ENCODE measurements at places on chromosomes 5 and 9.

DNA sequence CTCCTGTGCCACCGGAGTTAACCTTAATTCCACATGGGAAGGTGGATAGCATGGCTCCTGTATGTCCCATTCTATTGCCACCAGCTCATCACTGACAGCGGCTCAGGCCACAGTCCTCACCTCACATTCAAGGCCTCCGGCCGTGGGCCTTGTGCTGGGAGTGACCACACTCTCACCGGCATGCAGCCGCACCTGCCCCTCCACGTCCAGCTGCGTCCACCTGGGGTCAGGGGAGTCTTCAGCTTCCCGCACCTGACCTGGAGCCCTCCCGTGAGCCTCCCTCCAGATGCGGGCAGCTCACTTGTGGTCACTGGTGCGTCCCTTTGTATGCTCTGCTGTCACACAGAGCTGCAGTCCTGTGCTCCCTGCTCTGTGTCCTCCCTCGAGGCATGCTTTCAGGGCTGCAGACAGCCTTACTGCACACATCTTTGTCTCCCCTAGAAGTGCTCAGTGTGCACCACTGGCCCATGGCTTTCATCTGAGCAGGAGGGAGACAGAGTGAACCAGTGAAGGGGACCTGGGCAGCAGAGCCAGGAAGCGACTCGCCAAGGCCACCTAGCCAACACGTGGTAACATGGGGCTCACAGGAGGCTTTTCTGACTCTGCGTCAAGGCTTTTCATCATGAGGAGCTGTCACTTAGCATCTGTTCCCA lies 210.1 kb downstream of the ERCC6L2 start:
- DNase-seq = no peak

GRCh38 chr5:9067154-9067553 lies 478.7 kb downstream of the SEMA5A start:
- DNase-seq = no peak

GRCh38 chr9:102185371-102185770 lies 446.9 kb upstream of the GRIN3A start:
- no peak for DNase-seq

- DNase-seq = no peak
Measured at GRCh38 chr9:17744786-17745185, 165.9 kb downstream of the SH3GL2 start.

DNA sequence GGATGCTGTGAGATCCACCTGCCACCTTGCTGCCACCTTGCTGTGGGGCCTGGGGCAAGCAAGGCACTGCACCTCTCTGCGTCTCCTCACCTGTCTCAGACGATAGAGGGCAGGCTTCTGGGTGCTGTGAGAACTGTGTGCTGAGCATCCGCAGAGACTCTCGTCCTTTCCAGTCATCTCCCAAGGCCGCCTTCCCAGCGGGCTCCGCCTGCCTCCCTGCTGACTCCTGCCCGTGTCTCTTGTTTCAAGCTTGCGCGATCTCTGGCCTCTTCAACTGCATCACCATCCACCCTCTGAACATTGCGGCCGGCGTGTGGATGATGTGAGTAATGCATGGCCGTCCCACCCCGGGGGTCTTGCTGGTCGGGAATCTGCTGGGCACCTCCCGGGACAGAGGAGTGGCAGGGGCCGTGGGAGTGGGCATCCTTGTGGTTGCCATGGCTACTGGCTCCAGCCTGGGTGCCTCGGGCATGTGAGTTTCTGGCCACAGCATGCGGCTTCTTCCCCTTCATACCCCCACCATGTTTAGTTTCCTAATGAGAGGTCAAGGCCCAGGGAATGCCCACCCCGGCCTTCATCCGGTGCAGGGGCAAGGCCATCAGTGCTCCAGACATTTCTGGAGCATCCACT lies 3.6 kb downstream of the CACFD1 start:
- no peak for DNase-seq

DNA sequence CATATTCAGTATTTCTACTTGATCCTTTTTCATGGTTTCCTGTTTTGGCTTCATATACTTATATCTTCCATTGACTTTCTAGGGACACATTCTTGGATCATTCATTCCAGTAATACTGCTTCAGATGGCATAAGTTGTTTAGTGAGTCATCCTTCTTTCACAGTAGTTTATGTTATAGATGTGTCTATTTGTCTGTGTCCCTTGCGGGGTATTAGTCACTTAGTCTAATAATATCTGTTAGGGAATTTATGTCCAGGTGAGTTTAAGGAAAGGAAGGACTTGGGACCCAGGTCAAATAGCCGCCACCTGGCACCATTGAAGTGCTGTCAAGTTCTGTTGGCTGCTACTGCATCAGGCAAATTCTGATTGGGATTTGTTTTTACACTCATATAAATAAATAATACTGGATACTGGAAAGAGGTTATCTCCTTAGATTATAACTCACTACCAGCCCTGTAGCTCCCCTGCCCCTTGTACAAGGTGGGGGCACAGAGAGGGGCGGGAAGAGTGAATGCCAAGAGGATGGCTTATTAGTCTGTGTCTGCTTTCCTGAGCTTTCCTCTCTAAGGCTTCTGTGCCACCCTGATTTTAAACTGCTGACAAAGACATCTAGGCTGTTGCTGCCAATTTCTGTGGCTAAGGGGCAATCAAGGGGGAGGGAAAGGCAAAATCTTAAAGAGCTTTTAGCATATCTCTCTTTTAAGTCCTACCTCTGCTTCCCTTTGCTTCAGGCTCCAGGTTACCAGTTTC lies 64.9 kb downstream of the CDC42SE2 start:
- no peak for DNase-seq

GRCh38 chr9:127980060-127980705 lies 606 bp downstream of the EEIG1 start:
- peak; percentile 77 for DNase-seq

GRCh38 chr5:138459311-138459933 lies 5.9 kb upstream of the EGR1 start:
- DNase-seq = no peak

DNA sequence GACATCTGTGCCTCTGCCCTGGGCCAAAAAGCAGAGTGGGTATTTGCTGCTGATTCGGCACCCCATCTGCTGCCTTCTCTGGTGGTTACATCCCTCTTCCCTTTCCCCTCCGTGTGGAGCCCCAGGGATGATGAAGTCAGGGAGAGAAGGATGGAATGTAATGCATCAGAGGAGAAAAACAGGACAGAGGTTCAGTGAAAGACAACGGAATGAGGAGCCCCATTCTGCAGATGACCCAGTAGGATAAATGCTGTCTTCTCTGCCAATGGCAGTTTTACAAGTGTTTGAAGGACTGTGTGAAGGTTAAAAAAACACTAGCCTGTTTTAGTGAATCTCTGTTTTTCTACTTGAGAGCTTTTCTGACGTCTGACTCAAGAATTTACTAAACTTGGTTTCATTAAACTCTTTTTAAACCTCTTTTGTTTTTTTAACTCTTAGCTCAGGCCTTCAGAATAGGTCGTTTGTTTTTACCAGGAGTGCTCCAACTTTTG lies 86.3 kb downstream of the NLN start:
- no peak for DNase-seq

DNA sequence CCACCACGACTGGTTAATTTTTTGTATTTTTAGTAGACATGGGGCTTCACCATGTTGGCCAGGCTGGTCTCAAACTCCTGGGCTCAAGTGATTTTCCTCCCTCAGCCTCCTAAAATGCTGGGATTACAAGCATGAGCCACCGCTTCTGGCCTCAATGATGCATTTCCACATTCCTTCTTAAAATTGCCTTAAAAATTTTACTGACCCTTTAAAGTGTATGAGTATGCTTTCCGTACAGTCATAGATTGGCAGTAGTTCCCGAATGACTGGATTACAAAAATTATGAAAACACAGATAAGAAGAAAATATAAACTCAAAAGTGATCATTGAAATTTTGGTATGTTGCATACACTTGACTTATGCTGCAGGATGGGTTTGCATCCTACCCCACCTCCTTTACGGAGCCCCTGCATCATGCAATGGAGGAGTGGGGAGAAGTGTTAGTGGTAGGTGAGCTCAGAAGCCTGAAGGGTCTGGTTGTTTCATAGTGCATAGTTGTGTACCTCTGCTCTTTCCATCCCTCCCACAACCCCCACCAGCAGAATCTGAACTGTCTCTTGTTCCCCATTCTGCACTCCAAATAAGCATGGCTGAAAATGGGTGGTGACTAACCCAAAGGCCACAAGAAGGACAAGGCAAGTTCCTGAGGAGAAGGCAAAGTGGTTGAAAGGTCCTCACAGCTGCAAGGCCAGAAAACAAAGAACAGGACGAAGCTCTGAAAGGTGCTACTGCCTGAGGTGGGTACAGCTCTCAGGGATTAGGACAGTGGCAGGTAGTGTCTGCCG lies 26.8 kb downstream of the ANKRD55 start:
- no peak for DNase-seq

DNA sequence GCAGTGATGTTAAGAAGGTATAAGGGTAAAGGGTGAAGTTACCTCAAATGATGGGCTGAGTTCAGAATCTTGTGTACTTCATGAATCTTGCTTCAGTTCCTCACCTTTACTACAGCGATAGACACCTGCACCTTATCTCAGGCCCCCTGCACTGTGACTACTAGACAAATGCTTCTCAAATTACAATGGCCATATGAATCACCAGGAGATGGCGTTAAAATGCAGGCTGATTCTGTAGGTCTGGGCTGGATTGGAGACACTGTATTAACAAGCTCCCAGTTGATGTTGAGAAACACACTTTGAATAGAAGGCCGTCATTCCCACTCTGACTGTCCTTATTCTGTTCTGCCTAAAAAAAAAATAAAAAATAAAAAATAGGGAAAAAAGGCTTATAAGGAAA lies 29.8 kb downstream of the TARS1 start:
- no peak for DNase-seq

DNA sequence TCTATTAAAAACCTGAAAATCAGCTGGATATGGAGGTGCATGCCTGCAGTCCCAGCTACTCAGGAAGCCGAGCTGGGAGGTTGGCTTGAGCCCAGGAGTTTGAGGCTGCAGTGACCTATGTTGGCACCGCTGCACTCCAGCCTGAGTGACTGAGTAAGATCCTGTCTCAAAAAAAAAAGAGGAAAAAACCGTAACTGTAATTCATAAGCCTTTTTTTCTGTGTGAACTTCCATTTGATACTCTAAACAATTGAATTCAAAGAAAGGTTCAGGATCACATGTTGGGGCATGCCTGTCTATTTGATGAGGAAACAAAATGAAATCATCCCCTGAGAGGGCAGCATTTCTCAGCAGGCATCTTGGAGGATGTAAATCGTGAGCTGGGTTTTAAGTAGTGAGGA lies 38.8 kb downstream of the ITGA2 start:
- peak; percentile 43 for DNase-seq

DNA sequence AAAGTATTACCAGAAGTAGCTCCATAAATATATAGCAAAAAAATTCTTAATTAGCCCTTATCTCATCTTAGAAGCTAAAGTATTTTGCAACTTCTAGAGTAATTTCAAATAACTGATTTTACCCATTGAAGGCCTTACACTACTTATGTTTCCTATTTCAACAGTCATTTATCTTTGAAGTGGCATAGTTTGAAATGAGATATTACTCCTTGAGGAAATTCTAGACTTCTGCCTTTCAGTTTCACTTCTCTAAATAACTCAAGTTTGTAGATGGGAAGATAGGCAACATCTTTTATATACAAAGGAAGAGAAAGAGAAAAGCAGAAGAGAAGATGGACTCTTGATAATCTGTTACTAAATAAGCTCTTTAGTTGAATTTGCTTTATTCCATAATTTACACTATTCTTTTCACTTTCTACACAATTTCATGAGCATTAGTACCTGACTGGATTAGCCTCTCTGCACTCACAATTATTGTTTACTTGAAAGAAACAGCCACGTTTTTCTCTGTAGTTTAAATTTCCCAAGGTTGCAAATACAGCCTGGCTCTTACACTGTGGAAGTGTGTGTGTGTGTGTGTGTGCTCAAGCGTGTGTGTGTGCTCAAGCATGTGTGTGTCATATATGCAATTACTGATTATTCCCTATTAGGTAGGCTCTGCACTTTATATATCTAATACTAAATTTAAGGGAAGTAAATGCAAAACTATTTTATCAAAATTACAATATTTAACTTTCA lies 60.6 kb upstream of the EMB start:
- no peak for DNase-seq

DNA sequence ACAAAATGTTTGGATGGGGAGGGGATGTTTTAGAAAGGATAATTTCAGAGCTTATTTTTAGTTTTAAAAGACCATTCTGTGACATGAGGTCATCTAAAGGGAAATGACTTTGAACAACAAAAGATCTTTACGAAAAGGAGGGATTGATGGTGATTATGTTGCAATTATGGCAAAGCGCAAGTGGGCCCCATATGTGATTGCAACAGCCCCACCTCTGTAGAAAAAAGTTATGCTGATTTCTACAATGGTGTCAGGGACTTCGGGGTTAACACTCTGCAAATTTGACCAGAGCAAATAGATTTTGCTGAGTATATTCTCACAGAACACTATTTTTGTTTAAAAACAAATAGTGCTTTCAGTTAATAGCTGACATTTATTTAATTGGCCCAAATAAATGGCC lies 312.8 kb downstream of the NSG2 start:
- no peak for DNase-seq

DNA sequence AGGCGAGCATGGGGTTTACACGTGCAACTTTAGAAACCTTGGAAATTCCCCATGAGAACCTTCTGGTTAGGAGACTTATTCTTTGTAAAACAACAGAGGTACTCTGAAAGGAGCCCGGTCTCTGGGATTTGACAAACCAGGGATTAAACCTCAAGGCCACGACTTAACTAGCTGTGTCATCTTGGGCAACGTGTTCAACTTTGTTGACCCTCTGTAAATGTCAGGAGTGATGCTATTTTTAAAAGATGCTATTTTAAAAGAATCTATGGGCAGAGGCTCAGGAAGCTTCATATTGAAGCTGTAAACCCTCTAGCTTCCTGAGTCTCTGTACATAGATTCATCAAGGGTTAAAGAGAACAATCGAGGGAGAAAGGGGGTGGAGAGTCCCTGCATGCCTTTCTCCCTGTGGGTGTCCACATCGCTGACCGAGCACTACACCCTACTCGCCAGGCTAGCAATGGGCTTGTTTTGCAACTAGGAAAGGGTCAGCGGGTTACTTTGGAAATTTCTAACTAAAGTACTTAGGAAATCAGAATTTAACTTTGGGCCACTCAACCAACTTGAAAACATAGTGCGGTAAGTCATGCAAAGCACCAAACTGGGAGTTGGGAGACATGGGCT lies 2.1 kb downstream of the SLC36A2 start:
- DNase-seq = no peak

DNA sequence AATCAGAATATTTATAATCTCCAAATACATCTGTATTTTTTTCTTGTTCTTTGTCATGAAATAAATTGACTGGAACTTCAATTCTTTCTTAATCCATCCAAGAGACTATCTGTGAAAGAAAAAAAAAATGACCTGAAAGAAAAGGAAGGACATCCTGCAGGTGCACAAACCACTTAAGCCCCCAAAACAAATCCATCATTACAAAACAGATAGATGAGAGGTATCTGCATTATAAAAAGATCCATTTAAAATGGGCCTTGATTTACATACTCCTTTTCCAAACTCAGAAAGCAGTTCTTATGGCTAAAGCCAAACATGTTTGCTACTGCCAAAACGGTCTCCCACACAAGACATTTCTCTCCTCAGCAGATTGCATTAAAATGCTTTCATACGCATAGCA lies 85.5 kb downstream of the ELAVL2 start:
- no peak for DNase-seq

DNA sequence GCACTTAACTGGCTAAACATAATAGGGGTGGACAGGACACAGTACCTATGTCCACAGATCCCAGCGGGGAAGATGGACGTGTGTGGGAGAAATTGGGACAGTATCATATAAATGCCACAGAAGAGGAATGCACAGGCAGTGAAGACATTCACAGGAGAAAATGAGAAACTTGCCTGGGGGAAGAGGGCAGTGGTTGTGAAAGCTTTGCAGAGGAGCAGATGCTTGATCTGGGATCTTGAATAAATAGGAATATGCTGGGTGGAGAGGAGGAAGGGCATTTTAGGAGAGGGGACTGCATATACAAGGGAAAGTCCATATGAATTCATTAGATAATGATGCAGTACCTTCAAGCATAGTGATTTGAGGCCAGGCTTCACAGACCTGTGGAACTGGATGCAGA lies 13.6 kb downstream of the TMEM268 start:
- no peak for DNase-seq
